Putamen (tissue), 1 donor: ENCODE measurements at places on chromosomes 13 and 19.
A peak's percentile ranks its signal among the peaks of the same experiment; 100 is the strongest.

GRCh38 chr19:35055715-35056179 lies 14.2 kb downstream of the HPN start:
- DNase-seq = no peak

GRCh38 chr13:50911937-50912795 lies 2.6 kb downstream of the RNASEH2B start:
- DNase-seq = peak; percentile 72

GRCh38 chr13:86906127-86906874 lies 764.9 kb upstream of the SLITRK5 start:
- no peak for DNase-seq

DNA sequence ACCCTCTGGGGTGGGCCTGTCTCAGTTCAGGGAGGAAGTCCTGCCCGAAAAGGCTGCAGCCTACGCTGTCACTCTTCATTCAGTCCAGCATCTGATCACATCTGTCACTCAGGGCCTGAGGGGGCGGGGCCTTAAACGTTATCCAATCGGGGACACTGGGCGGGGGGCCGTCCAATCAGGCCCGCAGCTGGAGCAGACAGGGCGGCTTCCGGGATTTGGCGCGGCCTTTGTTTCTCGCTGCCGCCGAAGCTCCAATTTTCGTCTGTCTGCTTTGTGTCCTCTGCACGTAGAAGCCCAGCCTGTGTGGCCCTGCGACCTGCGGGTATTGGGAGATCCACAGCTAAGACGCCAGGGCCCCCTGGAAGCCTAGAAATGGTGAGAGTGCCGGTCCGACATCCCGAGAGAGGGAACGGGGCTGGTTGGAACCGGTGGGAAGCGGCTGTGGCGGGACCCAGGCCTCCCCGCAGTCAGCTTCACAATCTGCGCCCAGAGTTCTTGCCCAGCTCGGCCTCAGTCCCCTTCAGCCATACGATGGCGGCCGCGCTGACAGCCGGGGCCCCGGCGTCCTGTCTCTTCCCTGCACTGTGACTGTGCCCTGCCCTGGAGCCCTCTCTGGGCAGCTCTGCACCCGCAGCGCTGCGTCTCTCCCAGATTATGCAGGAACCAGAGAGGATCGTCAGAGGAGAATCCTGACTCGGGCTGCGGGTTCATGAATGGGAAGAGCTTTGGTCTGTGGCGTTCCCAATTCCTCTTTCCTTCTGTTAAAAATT lies at the start of gene ZNF730:
TSS of gene ZNF730 (plus strand) at position 224 of the 770 bp plus-strand sequence. CDS start at position 373, 149 bp downstream.
- peak; percentile 64 for DNase-seq

- DNase-seq = no peak
Observed at GRCh38 chr13:20394506-20394905, 131.2 kb downstream of the CRYL1 start.

- DNase-seq = no peak
Observed at GRCh38 chr13:33089311-33089710, 73.1 kb downstream of the KL start.

GRCh38 chr13:34358811-34359513 lies 541.0 kb downstream of the RFC3 start:
- DNase-seq = no peak
